Hepatocyte (in vitro differentiated cells): ENCODE measurements at places on chromosomes 7 and 10. TPM values are rescaled to one million over a fixed set of nuclear protein-coding genes. Genes with fewer than 3 reads are reported as not detected.

The DLX6 gene
- 1.9 and 2.2 TPM in 2 replicates for total RNA-seq

The CHST15 gene
- total RNA-seq: 4.1 and 4.5 TPM in 2 replicates

The KBTBD2 gene
- 49.7 and 67.8 TPM in 2 replicates for total RNA-seq

The ASB15 gene
- not detected in 2 replicates for total RNA-seq

The ADRA2A gene
- 1.6 and 1.9 TPM in 2 replicates for total RNA-seq

The WEE2 gene
- total RNA-seq: 3.6 and 3.7 TPM in 2 replicates

The FAM25G gene
- not detected in 2 replicates for total RNA-seq

DNA sequence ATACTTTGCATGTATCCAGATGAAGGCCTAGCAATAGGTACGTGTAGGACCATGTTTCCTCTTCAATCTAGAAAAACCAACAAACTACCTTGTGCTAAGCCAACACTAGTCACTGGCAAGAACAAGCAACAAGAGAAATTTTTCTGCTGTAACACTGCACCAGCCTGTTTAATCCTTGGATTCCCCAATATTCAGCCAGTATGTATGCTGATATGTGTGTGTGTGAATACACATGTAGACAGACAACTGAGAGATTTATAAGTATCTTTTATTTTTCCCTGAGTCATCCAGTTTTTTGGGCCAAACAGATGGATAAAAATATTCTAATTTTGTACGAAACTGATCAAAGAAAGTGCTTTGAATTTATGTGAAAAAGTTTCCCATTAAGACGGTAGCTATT lies 26.2 kb downstream of the GLI3 start:
- no peaks in the 10 kb centered on the region for H3K4me1 ChIP-seq
- no peaks in the 10 kb centered on the region for H3K27me3 ChIP-seq
- H3K27ac ChIP-seq: no peak overlapping the region
- no peak overlapping the region for H3K4me3 ChIP-seq

DNA sequence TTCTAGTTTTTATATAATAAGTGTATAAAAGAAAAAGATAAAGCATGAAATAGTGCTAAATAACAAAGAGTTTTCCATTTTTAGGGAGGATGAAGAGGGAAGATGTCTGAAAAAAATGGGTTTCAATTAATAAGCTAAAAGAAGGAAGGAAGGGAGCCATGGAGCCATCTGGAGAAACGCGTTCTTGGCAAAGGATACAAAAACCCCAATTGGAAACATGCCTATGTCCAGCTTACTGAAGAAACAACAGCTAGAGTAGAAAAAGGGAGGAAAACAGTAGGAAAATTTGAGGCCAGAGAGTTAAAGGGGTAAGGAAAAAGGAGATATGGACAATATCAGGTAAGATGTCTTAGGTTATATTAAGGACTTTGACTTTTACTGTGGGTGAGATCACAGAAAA lies 416.2 kb upstream of the GHITM start:
- DNase-seq: no peak
- no peaks in the 10 kb centered on the region for H3K27me3 ChIP-seq
- no peak overlapping the region for H3K27ac ChIP-seq
- H3K36me3 ChIP-seq: no peaks in the 10 kb centered on the region

DNA sequence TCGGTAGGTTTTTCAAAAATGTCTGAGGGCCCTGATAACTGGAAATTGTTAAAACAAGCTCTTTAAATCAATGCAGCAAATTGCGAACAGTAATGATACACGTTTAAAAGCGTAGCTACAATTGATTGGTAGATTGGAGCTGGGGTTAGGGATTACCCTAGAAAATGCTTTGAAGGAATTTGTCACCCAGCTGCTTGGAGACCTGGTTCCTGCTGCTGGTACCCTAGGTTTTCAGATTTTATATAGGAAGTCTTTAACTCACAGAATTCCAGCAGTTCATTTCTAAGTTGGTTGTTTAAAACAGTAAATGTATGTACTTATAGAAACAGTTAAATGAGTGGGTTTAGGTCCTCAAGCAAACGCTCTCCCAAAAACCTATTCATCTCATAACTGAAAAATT lies 1.5 kb downstream of the HECTD2 start:
- H3K4me1 ChIP-seq: peaks cover 13% of the 10 kb centered on the region
- no peaks in the 10 kb centered on the region for H3K27me3 ChIP-seq
- H3K36me3 ChIP-seq: no peaks in the 10 kb centered on the region
- no peak overlapping the region for H3K27ac ChIP-seq

GRCh38 chr10:113565364-113565763 lies 12.5 kb downstream of the HABP2 start:
- H3K4me1 ChIP-seq: peaks cover 7% of the 10 kb centered on the region
- H3K27me3 ChIP-seq: no peaks in the 10 kb centered on the region
- DNase-seq: no peak
- no peaks in the 10 kb centered on the region for H3K36me3 ChIP-seq

DNA sequence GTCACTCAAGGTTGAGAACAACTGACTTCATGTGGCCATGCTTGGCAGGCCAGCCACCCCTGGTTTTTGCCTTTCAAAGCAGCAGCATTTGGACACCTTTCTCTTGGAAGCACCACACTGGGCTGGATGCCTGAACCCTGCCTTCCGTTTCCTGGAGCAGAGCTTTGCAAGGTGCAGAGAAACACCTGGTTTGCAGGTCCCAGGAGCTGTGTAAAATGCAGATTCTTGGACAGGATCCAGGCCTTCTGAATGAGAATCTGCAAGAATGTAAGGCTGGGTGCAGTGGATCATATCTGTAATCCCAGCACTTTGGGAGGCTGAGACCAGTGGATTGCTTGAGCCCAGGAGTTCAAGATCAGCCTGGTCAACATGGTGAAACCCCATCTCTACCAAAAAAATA lies 18.0 kb upstream of the DUSP5 start:
- H3K27ac ChIP-seq: no peak overlapping the region
- H3K36me3 ChIP-seq: no peaks in the 10 kb centered on the region
- DNase-seq: no peak
- H3K27me3 ChIP-seq: no peaks in the 10 kb centered on the region
- H3K4me3 ChIP-seq: no peak overlapping the region
- H3K4me1 ChIP-seq: no peaks in the 10 kb centered on the region

DNA sequence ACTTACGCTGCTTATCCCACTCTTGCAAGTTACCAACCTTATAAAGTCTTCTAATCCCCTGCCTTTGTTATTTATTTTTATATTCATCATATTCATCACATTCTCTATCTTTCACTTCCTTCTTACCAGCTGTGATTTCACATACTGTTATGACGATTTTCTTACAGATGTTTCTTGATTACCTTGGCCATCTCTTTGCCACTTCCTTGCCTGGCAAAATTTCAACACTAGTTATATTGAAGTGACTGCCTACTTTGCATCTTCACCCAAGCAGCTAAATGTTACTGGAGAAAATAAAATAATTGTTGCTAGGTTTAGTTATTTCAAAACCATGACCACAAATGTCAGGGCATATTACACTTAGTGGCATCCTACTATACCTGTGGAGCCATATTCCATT lies 8.8 kb upstream of the STEAP4 start:
- no peaks in the 10 kb centered on the region for H3K4me1 ChIP-seq
- no peak for DNase-seq
- H3K27ac ChIP-seq: no peak overlapping the region
- H3K27me3 ChIP-seq: no peaks in the 10 kb centered on the region

DNA sequence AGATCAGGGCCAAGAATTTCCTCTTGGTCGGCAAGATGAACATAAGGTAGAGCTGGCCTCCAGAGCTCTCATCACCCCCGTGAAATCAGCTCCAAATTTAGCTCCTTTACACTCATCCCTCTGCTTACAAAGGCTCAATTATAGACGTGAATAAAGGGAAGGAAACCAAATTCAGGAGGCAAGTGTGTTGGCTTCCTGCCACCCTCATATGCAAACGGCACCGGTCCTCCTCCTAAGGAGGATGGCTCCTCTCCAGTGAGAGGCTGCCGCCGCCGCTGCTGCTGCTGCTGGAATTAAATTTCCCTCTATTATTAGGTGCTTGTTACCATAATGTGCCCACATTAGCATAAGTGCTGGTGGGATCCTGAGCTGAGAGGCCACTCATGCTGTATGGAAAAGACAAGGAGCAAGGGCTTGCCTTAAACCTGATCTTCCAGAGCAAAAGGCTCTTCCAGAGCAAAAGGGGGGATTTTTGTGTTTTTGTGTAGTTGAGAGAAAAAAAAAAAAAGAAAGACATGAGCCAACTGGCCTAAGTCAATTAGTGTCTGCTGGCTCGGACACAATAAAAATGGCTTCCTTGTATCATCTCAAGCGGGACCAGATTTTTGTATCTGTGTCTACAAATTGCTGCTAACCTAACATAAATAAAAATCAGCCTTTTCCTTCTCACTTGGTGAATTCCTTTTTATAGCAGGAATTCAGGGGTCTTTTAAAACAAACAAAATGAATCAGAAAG lies 68.4 kb downstream of the CDHR3 start:
- no peaks in the 10 kb centered on the region for H3K4me1 ChIP-seq
- H3K27me3 ChIP-seq: no peaks in the 10 kb centered on the region
- H3K4me3 ChIP-seq: no peak overlapping the region
- DNase-seq: peak; percentile 26
- H3K36me3 ChIP-seq: no peaks in the 10 kb centered on the region

DNA sequence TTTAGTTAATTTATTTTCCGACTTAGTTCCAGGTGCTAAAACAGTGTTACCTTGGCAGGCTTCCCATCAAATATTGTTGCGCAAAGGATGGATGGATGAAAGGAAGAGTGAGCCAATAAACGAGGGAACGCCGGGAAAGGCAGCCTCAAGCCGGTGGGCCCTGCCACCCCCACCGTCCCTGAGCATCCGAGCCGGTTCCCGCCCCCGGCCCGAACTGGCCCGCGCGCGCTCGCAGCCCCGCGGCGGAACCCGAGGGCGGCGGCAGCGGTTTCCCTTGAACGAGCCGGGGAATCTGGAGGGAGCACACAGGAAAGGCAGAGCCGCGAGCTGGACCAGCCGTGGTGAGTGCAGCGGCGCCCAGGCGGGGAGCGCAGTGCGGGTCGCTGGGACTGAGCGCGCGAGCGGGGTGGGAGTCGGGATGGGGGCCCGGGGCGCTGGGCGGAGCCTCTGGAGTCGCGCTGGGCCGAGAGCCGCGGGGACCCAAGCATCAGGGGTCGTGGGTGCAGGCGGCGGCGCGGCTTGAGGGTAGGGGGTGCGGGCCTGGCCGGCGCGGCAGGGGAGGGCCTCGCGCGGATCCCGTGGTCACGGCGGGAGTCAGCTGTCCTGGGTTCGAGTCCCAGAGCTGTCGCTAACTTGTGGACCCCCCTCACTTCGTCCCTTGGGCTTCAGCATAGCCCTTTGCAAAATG lies at the start of gene AGK:
TSS of gene AGK (plus strand) at position 317 of the 688 bp plus-strand sequence. CDS start 4,057 bp downstream, outside the sequence.
- H3K27ac ChIP-seq: peak within 1 kb of the TSS; percentile 82
- peaks cover 3% of the 10 kb centered on the region for H3K4me1 ChIP-seq
- no peaks in the 10 kb centered on the region for H3K27me3 ChIP-seq
- peak; percentile 85 for DNase-seq
- H3K4me3 ChIP-seq: peak within 1 kb of the TSS; percentile 98

DNA sequence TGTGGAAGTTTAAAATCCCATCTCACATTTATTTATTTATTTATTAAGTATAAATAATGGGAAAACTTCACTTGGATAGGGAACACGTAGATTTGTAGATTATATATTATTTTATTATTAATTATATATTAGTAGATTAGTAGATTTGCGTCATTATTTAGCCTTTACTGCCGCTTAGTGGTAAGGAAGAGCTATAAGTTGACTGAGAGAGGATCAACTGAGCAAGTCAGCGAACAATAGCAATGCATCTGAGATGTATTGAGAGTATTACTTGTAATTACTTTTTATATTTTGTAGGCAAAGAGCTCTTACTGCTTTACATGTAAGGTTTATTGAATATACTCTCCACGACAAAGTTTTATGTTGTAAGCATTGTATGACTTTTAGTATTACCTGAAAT lies 244.5 kb upstream of the ANKRD30A start:
- no peaks in the 10 kb centered on the region for H3K36me3 ChIP-seq
- DNase-seq: peak; percentile 13
- no peak overlapping the region for H3K4me3 ChIP-seq
- H3K4me1 ChIP-seq: no peaks in the 10 kb centered on the region
- no peaks in the 10 kb centered on the region for H3K27me3 ChIP-seq

- no peaks in the 10 kb centered on the region for H3K36me3 ChIP-seq
- peaks cover 16% of the 10 kb centered on the region for H3K4me1 ChIP-seq
- H3K27me3 ChIP-seq: no peaks in the 10 kb centered on the region
- peak overlapping the region; percentile 43 for H3K27ac ChIP-seq
Observed at GRCh38 chr10:74593470-74593869, 232.9 kb upstream of the KAT6B start.

DNA sequence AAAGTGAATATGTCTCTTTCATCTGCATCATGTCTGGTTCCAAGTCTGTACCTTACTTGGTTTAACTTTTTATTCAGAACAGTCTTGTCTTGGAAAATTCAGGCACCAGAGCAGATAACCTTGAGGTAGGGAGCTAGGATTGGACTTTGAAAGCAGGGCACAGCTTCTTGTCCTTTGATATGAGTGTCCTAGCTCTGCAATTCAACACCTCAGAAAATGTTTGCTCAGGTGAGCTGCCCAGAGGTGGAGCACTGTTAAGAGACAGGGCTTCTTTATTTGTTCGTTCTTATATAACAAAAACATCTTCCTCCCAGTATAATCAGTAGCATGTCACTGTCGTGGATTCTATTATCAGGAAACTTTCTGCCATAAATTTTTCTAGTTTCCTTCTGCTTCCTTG lies 118.3 kb downstream of the LRRC4 start:
- no peaks in the 10 kb centered on the region for H3K27me3 ChIP-seq
- no peak overlapping the region for H3K4me3 ChIP-seq
- H3K36me3 ChIP-seq: no peaks in the 10 kb centered on the region

DNA sequence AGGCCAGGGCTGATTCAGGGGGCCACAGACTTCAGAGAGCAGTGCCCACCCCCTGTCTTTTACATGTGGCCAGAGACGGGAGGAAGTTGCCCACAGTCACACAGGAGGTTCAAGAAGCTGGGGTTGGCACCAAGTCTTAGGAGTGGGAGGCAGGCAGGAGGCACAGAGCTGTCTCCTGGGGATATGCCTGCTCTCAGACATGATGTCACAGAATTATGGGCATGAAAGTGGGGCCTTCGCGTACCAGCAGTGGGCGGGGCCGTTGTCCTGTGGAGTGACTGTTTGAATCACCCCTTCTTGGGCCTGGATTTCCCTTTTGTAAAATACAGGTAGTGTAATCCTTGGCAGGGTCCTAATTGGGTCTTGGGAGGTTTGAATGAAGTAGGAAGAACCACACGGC lies 81.2 kb upstream of the PPIF start:
- H3K27me3 ChIP-seq: no peaks in the 10 kb centered on the region
- peak overlapping the region; percentile 76 for H3K27ac ChIP-seq
- H3K4me1 ChIP-seq: peaks cover 19% of the 10 kb centered on the region
- H3K36me3 ChIP-seq: no peaks in the 10 kb centered on the region

DNA sequence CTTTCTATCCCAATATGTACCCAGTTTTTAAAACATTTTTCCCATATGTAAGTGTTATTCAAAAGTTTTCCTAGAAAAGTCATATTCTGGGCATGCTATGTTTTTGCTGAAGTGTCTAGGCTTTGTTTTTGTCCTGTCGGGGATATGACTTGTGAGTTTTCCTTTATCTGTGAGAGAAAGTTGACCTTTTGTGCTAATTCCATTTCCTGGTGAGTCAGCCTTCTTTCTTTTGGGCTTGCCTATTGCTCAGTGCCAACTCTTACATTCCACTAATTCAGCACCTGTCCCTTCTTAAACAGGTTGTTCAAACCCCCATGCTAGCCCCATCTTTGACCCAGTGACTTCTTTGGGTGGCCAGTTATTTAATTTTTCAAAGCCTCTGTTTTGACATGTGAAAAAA lies 146.2 kb downstream of the AHR start:
- H3K4me1 ChIP-seq: no peaks in the 10 kb centered on the region
- no peaks in the 10 kb centered on the region for H3K27me3 ChIP-seq
- H3K27ac ChIP-seq: no peak overlapping the region
- H3K36me3 ChIP-seq: no peaks in the 10 kb centered on the region
- peak; percentile 11 for DNase-seq

GRCh38 chr10:43623351-43623750 lies 17.1 kb downstream of the ZNF485 start:
- no peaks in the 10 kb centered on the region for H3K27me3 ChIP-seq
- DNase-seq: no peak
- H3K27ac ChIP-seq: no peak overlapping the region
- H3K4me1 ChIP-seq: no peaks in the 10 kb centered on the region

GRCh38 chr10:13462551-13462950 lies 66.3 kb downstream of the BEND7 start:
- no peak overlapping the region for H3K27ac ChIP-seq
- DNase-seq: no peak
- no peak overlapping the region for H3K4me3 ChIP-seq
